ENCODE measurements at places on chromosomes 5 and 9.

DNA sequence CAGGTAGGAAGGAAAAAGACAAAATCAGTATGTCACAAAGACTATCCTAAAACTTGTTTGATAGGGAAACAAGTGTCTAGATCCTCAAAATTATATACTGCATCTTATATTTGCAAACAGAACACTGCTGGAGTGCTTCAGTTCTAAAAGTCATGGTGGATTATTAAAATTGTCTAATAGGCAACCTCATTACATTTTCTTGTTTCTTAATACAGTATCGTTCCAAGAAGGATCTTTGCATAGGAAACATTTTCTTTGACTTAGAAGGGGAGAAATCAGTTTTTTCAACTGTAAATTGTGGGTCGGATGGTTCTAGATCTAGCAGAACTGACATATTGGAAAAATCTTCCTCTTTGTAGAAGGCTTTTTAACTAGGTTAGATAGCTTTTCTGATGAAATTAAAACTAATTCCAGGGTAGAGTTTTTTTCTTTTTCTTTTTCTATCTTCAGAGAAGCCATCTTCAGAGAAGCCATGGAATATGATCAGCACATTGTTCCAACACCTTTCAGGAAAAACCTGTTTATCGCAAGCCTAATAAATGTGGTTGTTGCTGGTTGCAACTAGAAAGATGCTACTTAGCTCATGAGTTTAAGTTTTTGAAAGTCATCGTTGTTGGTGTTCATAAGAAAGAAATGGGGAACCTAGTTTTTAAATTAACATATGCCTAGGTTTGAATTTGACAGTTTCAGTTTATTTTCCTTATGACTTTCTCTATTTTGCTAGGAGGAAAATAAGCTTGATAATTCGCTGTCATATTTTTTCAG is 7.4 kb downstream of the CPEB4 start:
- peaks cover 2% of the 10 kb centered on the region for H3K36me3 ChIP-seq
- H3K4me3 ChIP-seq, result no peak overlapping the region
- no peaks in the 10 kb centered on the region for H3K27me3 ChIP-seq
- no peak overlapping the region for H3K27ac ChIP-seq
- DNase-seq, result no peak

DNA sequence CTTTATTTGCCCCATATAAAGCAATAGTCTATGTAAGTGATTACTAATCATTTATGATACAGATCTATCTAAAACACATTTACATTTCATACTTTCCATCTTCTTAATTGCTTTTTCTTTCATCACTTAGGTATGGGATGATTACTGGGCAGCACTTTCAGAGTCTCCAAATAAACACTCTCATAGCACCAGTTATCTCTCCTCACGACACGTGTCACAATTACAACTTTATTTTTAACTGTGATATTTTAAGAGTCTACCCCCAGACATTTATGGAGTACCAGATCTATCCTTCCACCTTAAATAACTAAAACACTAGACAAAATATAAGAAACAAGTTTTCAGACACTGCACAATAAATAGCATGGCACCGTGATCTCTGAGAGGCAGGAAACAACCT is 32.9 kb downstream of the HOMER1 start:
- H3K4me3 ChIP-seq, result no peak overlapping the region
- no peak for DNase-seq
- no peaks in the 10 kb centered on the region for H3K27me3 ChIP-seq
- H3K36me3 ChIP-seq, result no peaks in the 10 kb centered on the region

- peaks cover 50% of the 10 kb centered on the region for H3K4me1 ChIP-seq
- H3K27ac ChIP-seq, result peak overlapping the region; percentile 97
- peak overlapping the region; percentile 87 for H3K4me3 ChIP-seq
These were observed 807 bp upstream of the PLGRKT start for GRCh38 chr9:5438301-5439162.

DNA sequence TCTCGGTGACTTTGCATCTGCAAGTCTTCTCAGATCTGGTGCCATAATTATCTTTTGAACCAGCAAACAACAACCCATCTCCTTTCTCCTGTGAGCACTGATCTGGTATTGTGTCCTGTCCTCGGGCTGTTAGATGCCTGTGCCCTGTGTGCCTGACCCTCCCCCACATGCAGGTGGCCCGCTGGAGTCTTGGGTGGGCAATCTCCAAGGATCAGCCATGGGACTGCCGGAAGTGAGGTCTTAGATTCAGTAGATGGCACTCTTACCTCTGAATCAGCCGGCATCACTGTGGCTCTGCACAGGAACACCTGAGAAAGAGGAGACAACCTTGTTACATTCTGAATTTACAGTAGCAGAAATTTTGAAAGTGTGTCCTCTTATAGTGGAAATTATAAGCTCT is 172.4 kb downstream of the IRX2 start:
- no peaks in the 10 kb centered on the region for H3K27me3 ChIP-seq
- H3K4me1 ChIP-seq, result no peaks in the 10 kb centered on the region
- H3K27ac ChIP-seq, result no peak overlapping the region
- H3K4me3 ChIP-seq, result no peak overlapping the region
- no peaks in the 10 kb centered on the region for H3K36me3 ChIP-seq

GRCh38 chr5:158499892-158500418 is 599.8 kb downstream of the EBF1 start:
- H3K36me3 ChIP-seq, result no peaks in the 10 kb centered on the region
- no peak for DNase-seq
- no peak overlapping the region for H3K27ac ChIP-seq
- no peaks in the 10 kb centered on the region for H3K4me1 ChIP-seq

- no peaks in the 10 kb centered on the region for H3K27me3 ChIP-seq
- H3K36me3 ChIP-seq, result peaks cover 23% of the 10 kb centered on the region
- no peak for DNase-seq
- H3K4me1 ChIP-seq, result no peaks in the 10 kb centered on the region
These were observed 12.1 kb downstream of the LRSAM1 start for GRCh38 chr9:127463382-127463781.

DNA sequence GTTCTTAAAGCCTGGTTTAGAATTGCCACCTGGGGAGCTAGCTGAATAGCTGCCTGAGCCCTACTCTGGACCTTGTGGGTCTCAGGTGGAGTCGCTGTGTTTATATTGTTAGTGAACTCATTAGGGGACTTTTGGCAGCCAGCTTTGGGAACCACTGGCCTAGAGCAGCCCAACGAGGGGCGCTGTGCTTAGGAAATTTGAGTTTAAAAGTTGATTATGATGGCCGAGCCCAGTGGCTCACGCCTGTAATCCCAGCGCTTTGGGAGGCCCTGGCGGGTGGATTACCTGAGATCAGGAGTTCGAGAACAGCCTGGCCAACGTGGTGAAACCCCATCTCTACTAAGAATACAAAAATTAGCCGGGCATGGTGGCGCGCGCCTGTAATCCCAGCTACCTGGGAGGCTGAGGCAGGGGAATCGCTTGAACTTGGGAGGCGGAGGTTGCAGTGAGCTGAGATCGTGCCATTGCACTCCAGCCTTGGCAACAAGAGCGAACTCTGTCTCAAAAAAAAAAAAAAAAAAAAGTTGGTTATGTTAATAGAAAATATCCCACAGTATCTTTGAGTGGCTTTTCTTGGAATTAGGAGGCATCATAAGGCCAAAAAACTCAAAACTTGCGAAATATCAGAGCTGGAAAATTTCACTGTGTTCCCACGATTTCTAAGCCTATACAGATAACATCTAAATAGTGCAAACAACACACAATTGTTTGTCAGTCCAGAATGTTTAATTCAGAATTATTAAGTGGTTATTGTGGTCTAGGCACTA is 809 bp downstream of the MCCC2 start:
- peak overlapping the region; percentile 99 for H3K27ac ChIP-seq
- H3K4me3 ChIP-seq, result peak overlapping the region; percentile 94
- DNase-seq, result peak; percentile 14
- H3K4me1 ChIP-seq, result peaks cover 35% of the 10 kb centered on the region

- no peak overlapping the region for H3K27ac ChIP-seq
- H3K36me3 ChIP-seq, result no peaks in the 10 kb centered on the region
- H3K27me3 ChIP-seq, result no peaks in the 10 kb centered on the region
- no peak for DNase-seq
- no peaks in the 10 kb centered on the region for H3K4me1 ChIP-seq
- H3K4me3 ChIP-seq, result no peak overlapping the region
These were observed 430.8 kb downstream of the MTRR start for GRCh38 chr5:8299716-8300115.

- H3K27ac ChIP-seq, result no peak overlapping the region
- H3K4me1 ChIP-seq, result peaks cover 22% of the 10 kb centered on the region
- H3K27me3 ChIP-seq, result no peaks in the 10 kb centered on the region
- DNase-seq, result no peak
- peaks cover 4% of the 10 kb centered on the region for H3K36me3 ChIP-seq
These were observed 54.1 kb downstream of the PSMB7 start for GRCh38 chr9:124361128-124361527.

DNA sequence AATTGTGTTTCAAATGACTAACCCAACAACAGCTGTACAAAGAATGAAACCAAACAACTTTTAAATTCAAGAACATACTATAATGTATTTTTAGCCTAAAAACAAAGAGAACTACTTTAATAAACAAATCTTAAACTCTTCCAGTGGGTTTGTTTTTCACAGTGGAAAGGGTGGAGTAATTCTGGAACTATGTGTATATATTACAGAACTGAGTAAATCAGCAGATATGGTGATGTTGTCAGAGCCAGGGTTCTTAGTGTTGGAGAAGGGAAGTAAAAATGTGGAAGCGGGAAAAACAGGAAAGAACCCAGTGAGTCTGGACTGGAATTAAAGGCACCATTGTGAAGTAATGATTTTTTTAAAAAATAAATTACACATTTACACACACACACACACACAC is 144.9 kb downstream of the CDK5RAP2 start:
- no peak for DNase-seq
- no peak overlapping the region for H3K4me3 ChIP-seq
- H3K27me3 ChIP-seq, result no peaks in the 10 kb centered on the region
- no peak overlapping the region for H3K27ac ChIP-seq
- H3K4me1 ChIP-seq, result peaks cover 35% of the 10 kb centered on the region
- H3K36me3 ChIP-seq, result peaks cover 71% of the 10 kb centered on the region

GRCh38 chr5:79229357-79230174 is 6.4 kb upstream of the JMY start:
- no peaks in the 10 kb centered on the region for H3K36me3 ChIP-seq
- peak overlapping the region; percentile 36 for H3K27ac ChIP-seq
- peak; percentile 18 for DNase-seq

GRCh38 chr5:61277190-61277589 is 54.9 kb upstream of the ZSWIM6 start:
- peak overlapping the region; percentile 89 for H3K27ac ChIP-seq
- peak overlapping the region; percentile 25 for H3K4me3 ChIP-seq
- DNase-seq, result peak; percentile 23
- no peaks in the 10 kb centered on the region for H3K36me3 ChIP-seq
- no peaks in the 10 kb centered on the region for H3K27me3 ChIP-seq

GRCh38 chr5:73902327-73903051 is 276.5 kb downstream of the ARHGEF28 start:
- peaks cover 28% of the 10 kb centered on the region for H3K27me3 ChIP-seq
- H3K4me1 ChIP-seq, result peaks cover 6% of the 10 kb centered on the region
- no peak overlapping the region for H3K4me3 ChIP-seq
- no peak overlapping the region for H3K27ac ChIP-seq

- peak; percentile 60 for DNase-seq
- H3K27me3 ChIP-seq, result no peaks in the 10 kb centered on the region
- H3K36me3 ChIP-seq, result peaks cover 7% of the 10 kb centered on the region
- H3K4me3 ChIP-seq, result no peak overlapping the region
- peaks cover 45% of the 10 kb centered on the region for H3K4me1 ChIP-seq
These were observed 65.1 kb upstream of the IQGAP2 start for GRCh38 chr5:76337953-76338451.

DNA sequence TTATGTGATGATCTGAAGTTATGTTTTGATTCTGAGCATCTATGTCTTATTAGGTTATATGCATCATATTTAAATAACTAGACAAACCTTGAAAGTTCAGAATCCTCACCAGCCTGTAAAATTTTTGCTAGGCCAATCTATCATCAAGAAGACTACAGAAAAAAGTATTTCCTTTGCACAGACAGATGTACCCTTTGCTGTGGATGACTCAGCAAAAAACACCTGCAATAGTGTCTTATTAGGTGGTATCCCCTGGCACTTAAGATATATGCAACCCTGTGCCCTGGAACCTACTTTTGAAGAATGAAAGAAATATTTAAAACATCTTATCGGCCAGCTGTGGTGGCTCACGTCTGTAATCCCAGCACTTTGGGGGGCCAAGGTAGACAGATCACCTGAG is 130.6 kb downstream of the SLF1 start:
- H3K27ac ChIP-seq, result no peak overlapping the region
- H3K36me3 ChIP-seq, result no peaks in the 10 kb centered on the region
- no peak overlapping the region for H3K4me3 ChIP-seq

DNA sequence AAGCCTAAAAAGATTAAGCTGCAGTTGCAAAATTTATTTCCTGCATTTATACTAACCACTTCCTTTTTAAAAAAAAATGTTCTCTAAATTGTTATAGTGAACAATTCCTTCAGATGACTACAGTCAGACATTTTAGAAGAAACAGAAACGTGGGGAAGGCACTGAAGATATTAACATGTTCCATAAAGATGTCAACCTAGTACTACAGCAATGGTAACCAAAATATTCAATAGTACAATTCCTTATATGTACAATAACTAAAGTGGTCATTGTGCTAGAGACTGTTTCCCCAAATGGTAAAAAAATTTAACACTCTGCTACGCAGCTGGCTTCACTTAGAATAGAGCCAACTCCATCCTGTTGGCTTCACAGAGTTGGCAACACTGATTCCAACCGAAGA is 97.7 kb downstream of the FNBP1 start:
- H3K36me3 ChIP-seq, result peaks cover 61% of the 10 kb centered on the region
- DNase-seq, result no peak
- H3K27ac ChIP-seq, result peak overlapping the region; percentile 82
- peaks cover 61% of the 10 kb centered on the region for H3K4me1 ChIP-seq
- H3K27me3 ChIP-seq, result no peaks in the 10 kb centered on the region

DNA sequence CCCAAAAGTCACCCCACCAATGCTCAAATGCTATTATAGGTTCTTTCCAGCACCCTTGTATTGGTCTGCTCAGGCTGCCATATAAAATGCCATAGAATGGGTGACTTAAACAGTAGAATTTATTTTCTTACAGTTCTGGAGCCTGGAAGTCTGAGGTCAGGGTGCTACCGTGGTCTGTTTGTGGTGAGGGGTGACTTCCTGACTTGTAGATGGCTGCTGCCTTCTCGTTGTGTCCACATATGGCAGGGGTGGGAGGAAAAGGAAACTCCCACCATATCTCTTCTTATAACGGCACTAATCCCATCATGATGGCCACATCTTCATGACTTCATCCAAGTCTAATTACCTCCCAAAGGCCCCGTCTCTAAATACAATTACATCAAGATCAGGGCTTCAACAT is 257.8 kb upstream of the TARS1 start:
- H3K4me1 ChIP-seq, result no peaks in the 10 kb centered on the region
- H3K36me3 ChIP-seq, result no peaks in the 10 kb centered on the region
- no peak overlapping the region for H3K27ac ChIP-seq

- H3K4me1 ChIP-seq, result peaks cover 64% of the 10 kb centered on the region
- H3K27ac ChIP-seq, result no peak overlapping the region
- H3K36me3 ChIP-seq, result peaks cover 9% of the 10 kb centered on the region
- H3K4me3 ChIP-seq, result no peak overlapping the region
These were observed 3.5 kb downstream of the HEMGN start for GRCh38 chr9:97934321-97935115.

Data from activated CD4-positive, alpha-beta T cell treated with anti-CD3 and anti-CD28 coated beads, Interleukin-2, amount 10 ng/mL, durations not matched to agents 7 days and 5 days (primary cell).